ENCODE measurements at places on chromosomes 13 and 19. TPM values are rescaled to one million over a fixed set of nuclear protein-coding genes. Genes with fewer than 3 reads are reported as not detected.
A peak's percentile ranks its signal among the peaks of the same experiment; 100 is the strongest.

The CEACAM4 gene
- total RNA-seq: not detected

DNA sequence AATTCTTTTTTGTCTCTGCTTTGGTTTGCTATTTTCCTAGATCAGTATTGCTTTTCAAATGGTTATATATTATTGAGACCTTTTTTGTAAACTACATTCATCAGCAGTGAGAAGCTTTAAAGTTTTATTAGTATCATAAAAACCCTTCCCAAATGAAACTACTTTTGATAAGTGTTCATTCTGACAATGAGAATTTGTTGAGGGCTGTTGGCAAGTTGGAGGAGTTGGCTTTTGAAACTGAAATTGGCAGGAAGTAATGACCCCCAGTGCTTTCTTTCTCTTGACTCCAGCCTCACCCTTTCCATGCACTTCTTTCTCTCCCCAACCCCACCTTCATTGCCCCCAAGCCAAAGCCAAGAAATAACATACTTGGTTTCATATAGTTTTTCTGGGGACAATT is 113.8 kb downstream of the ZIC5 start:
- DNase-seq: no peak

GRCh38 chr19:35130761-35131720 is 3.8 kb downstream of the LGI4 start:
- DNase-seq: no peak

DNA sequence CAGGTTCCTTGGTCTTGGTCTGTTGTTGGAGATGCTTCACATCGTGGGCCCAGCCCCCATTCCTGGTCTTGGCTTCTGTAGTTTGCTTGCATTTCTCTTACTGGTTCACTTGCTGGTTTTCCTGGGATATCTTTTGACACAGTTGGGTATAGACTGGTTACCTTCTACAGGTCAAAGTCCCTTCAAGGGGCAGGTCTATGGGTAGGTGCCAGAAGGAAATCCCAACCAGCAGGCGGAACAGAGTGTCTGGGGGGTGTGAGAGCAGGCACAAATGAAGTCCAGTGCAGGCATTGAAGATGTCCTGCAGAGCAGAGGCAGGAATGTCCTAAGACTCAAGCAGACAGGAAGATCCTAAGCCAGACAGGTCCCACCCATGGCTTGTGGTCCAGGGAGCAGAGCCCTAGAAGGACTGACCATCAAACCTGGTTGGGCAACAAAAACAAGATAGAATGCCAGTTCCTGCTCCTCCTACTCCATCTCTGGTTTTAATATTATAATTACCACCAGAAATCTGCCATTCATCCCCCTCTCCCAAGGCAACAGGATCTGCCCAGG is 17.7 kb upstream of the WASF3 start:
- no peak for DNase-seq

DNA sequence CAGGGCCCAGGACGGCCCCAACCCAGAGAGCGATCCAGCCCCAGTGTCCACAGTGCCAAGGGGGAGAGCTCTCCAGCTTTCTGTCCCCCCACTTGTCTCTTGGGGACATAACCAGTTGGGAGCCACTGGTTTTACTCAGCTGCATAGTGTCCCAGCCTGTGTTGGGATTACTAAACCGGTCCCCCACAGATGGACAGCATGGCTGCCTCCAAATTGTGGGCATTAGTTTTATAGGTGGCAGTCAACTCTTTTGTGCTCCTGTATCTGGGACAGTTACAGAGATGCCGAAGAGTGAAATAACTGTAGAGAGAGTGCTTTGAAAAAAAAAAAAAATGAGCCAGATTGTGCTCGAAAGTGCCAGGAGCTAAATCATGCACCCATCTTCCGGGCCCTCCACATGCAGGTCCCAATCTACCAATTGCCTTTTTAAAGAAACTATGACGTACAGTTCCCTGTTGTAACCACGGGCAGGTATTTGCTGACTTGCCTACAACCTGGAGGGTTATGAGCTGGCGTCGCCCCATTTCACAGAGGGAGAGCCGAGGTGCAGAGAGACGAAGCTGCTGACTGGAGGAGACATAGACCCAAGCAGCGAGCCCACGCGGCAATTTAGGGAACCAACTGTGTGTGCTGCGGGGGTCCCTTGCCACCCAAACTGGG is 2.4 kb upstream of the NFIC start:
- no peak for DNase-seq

The TRPM4 gene
- 107 TPM for total RNA-seq

GRCh38 chr19:48997972-48998371 is 4.3 kb downstream of the RUVBL2 start:
- peak; percentile 67 for DNase-seq

DNA sequence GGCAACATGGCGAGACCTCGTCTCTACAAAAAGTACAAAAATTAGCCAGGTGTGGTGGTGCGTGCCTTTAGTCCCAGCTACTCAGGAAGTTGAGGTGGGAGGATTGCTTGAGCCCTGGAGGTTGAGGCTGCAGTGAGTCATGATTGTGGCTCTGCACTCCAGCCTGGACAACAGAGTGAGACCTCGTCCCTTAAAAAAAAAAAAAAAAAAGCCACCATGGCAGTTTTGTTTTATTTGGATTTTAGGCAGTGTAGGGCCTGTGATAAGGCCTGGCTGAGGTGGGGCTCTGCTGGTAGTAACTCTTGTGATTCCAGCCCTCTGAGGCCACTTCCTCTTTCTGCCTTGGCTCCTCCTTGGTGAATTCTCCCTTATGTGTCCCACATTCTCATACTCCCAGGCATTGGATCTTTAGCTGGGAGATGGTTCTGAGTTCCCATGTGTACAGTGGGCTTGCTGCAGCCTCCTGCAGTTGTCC is 39.2 kb downstream of the GATAD2A start:
- no peak for DNase-seq

DNA sequence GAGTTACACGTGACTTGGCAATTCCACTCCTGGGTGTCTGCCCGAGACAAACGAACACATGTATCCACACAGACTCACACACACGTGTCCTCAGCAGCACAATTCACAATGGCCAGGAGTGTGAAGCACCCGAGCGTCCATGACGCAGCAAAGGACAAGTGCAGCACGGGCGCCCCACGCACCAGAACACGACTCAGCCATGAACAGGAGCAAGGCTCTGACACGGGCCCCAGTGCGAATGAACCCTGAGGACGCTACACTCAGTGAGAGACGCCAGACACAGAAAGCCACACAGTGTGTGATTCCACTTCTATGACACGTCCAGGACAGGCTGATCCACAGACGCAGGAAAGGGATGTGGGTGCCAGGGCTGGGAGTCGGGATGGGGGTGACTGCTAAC is 36.4 kb downstream of the PIP5K1C start:
- DNase-seq: no peak

The PSPN gene
- 3.4 TPM for total RNA-seq

- DNase-seq: no peak
Measured at GRCh38 chr19:55486043-55486970, 1.3 kb downstream of the NAT14 start.

GRCh38 chr13:110306960-110307766 is at the start of the genes COL4A1 and COL4A2:
Gene COL4A1 (minus strand): TSS chr13:110307157. CDS start chr13:110307027, 130 bp downstream.
Gene COL4A2 (plus strand): TSS chr13:110307284. CDS start chr13:110307904, 620 bp downstream.
- peak; percentile 83 for DNase-seq

The PLK5 gene
- total RNA-seq: not detected

The PPM1N gene
- 1.6 TPM for total RNA-seq

- no peak for DNase-seq
Measured at GRCh38 chr19:8335343-8336071, 7.6 kb downstream of the KANK3 start.

The DENND1C gene
- total RNA-seq: 0.24 TPM

- no peak for DNase-seq
Measured at GRCh38 chr13:40379794-40380578, 286.5 kb downstream of the FOXO1 start.

DNA sequence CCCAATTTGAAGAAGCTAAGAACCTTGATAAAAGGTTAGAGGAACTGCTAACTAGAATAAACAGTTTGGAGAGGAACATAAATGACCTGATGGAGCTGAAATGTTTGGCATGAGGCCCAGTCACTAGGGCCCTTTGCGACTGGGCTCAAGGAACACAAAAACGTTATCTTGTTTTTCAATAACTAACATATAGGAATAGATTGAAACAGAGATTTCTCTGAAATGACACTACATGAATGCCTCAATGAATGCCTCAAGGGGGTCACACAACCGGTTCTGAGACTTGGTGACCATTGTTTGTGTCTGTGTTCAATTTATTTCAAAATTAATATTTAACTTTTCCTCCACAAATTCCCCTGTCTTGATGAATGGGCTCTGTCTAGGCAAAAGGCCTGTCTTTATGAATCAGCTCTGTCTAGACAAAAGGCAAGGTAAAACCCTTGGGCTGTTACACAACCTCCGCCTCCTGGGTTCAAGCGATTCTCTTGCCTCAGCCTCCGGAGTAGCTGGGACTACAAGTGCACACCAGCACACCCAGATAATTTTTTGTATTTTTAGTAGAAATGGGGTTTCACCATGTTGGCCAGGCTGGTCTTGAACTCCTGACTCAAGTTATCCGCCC is 932 bp upstream of the ZNF486 start:
- DNase-seq: no peak

GRCh38 chr13:40315416-40316064 is 350.9 kb downstream of the FOXO1 start:
- DNase-seq: no peak

The ZSCAN5B gene
- total RNA-seq: not detected

DNA sequence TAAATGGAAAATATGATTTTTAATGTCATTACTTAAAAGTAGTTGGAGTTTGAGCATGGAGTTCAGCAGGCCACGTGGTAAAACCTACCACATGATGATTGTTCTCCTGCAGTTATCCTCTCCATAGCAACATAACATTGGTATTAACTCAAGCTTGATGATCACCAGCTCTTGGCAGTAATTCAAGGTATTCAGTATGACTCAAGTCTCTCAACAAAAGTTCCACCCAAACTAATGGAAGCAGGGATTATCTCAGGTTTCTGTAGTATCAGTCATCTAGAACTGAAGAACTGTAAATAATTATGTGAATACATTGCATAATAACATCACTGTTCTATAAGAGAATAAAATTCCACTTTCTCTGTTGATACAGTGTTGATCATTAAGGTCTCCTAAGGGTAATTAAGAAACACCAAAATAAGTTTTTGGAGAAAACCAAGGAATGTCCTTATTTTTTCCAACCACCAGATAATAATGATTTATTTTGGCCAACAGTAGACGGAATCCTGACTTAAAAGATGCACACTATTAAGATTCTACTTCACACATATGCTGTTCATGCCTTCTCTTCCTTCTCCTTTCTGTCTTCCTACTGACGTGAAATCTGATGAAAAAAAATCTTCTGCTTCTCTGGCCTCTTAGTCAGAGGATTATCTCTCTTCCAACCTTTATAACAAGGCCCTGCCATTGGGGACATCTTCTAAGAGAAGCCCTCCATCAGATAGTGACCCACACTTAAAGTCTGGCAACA is 1092.3 kb downstream of the EFNB2 start:
- peak; percentile 58 for DNase-seq

DNA sequence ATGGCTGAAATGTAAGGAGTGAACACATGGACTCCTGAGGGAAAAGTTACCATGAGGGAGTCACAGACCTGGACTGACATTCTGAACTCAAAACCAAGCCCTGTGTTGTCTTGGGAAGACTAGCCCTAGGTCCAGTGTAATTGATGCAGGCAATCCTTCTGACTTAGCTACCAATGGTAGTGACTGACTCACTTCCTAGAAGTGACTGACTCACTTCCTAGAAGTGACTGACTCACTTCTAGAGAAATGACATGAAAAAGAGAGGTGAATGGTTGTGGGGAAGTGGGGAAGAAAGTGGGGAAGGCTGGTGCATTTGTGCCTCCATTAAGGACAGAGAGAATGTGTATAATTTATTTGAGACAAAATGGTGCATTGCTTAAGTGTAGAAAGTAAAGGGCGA is 49.9 kb downstream of the EDNRB start:
- DNase-seq: peak; percentile 44

DNA sequence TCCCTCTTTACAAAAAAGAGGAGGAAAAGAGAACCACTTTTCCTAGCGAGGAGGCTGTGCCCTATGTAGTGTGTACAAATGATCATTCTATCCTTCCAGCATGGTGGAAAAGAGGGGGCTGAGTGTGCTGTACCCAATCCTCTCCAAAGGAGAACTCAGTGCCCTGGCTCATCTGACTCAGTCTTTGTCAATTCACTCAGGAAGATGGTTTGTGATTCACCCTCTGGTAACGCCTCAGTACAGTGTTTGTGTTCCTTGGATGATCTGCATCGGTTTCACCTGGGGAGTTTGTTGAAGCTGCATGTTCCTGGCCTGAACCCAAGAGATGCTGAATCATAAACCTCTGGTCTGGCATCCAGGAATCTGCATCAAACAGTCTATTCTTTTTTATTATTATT is 18.3 kb upstream of the ENOX1 start:
- DNase-seq: peak; percentile 5

DNA sequence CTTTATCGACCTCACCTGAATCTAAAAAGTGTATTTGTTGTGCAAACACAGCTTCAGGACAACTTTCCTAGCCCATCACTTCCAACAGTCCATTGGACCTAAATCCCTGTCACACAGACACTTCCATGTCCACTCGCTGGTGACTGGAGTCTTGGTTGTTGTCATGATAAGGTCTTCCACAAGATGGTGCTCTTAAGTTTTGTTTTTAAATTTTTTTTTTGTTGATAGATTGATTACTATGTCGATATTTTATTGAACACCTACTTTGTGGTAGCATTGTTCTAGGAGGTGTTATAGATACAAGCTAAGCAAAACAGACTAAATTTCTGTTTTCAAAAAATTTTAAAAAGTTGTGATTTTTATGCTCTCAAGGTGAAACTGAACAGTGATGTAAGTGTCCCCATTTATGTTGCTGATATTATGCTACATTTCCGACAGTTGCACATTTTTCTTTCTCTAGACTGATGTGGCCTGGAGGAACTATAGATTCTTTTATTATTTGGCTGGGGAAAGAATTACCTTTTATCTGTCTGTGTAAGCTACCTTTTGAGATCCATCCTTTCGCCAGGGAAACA is 8.1 kb upstream of the ERICH6B start:
- peak; percentile 57 for DNase-seq

The RETN gene
- not detected for total RNA-seq

DNA sequence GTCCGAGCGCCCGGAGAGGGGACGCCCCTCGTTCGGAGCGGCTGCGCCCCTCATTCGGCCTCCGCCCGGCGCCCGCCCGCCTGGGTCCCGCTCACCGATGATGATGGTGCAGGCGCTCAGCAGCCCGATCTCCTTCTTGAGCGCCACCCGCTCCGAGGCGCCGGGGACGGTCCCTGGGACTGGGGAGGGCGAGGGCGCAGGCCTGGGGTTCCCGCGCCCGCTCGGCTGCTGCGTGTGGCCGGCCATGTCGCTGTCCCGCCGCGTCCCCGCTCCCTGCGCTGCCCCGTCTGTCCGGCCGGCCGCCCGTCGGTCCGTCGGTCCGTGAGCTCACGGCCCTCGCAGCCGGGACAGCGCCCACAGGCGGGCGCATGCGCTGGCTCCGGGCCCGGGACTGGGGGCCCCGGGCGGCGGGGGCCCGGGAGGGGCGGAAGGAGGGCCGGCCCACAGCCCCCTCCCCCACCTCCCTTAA is at the start of gene SLC7A10:
Gene SLC7A10 (minus strand): TSS at position 393 of the 469 bp plus-strand sequence. CDS start 147 bp downstream, at position 246.
- no peak for DNase-seq

- DNase-seq: peak; percentile 62
Measured at GRCh38 chr19:11142528-11143171, 12.9 kb downstream of the SPC24 start.

The TYROBP gene
- not detected for total RNA-seq

- no peak for DNase-seq
Measured at GRCh38 chr19:8835446-8835845, 3.3 kb downstream of the MBD3L1 start.

GRCh38 chr19:38298821-38299680 is 5.0 kb upstream of the C19orf33 start:
- no peak for DNase-seq

- DNase-seq: no peak
Measured at GRCh38 chr19:52651956-52652355, 13.8 kb upstream of the ZNF83 start.

GRCh38 chr19:485077-485476 is 11.2 kb upstream of the MADCAM1 start:
- DNase-seq: no peak

Data from A673 (cell line).